Left hindlimb (tissue), 1 donor: ENCODE measurements at places on chromosomes 13 and 19.

GRCh38 chr19:50428772-50429463 is 3.8 kb upstream of the MYBPC2 start:
- DNase-seq = no peak

DNA sequence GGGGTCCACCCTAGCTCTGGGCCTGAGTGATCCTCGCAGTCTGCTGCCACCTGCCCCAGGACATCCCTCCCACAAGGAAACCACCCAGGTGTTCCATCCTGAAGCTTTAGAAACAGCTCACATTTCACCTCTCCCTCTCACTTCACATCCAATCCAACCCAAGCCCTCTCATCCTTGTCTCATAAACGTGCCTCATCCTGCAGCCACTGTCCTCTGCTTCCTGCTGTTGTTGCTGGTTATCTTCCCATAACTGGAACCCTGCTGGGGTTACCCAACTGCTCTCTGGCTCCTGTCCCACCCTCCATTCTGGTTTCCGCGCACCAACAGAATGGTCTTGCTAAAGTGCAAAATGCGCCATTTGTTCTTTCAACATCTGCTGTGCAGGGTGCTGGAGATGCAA is 59.7 kb upstream of the MTIF3 start:
- DNase-seq = no peak

- no peak for DNase-seq
These were observed 184.6 kb upstream of the IRS2 start for GRCh38 chr13:109971006-109971405.

DNA sequence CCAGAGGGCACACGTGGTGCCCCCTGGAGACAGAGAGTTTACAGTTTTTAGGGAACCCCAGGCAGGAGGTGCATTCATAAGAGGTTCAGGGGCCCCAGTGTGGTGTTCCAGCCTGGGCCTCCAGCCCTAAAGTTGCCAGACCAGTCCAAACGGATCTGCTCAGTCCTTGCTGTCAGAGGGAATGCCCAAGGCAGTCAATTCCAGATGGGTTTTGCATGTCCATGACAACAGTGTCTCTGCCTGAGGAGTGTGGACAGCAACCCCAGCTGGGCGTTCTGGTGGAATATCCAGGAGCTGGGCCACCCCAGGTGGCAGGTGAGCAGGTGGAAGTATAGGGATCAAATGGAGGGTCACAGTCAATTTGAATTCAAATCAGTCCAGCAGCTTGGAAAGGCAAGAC is 25.3 kb downstream of the FBXO27 start:
- DNase-seq = no peak

DNA sequence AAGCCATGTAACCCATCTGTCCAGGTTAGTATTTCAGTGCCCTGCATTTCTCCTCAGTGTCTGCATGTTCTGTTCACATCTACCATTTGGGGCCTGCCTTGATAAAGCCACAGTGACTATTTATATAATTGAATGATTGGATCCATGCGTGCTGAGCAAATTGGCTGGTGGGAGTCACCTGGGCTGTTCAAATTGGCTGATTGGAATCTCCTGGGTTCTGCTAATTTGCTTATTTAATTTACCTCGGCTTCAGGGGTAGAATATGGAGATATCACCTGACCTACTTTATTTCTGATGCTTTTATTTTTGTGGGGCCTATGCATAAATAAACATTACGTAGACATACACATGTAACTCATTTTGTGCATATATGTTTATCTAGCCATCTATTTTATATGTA is 167.7 kb downstream of the ZNF486 start:
- no peak for DNase-seq

- DNase-seq = no peak
These were observed 319 bp downstream of the NKG7 start for GRCh38 chr19:51372021-51372648.

- peak; percentile 85 for DNase-seq
These were observed 9.9 kb upstream of the MKNK2 start for GRCh38 chr19:2060884-2061494.

- no peak for DNase-seq
These were observed 109.2 kb upstream of the USP29 start for GRCh38 chr19:57010541-57010940.

- DNase-seq = no peak
These were observed 7.4 kb downstream of the EIF3K start for GRCh38 chr19:38626401-38626800.

DNA sequence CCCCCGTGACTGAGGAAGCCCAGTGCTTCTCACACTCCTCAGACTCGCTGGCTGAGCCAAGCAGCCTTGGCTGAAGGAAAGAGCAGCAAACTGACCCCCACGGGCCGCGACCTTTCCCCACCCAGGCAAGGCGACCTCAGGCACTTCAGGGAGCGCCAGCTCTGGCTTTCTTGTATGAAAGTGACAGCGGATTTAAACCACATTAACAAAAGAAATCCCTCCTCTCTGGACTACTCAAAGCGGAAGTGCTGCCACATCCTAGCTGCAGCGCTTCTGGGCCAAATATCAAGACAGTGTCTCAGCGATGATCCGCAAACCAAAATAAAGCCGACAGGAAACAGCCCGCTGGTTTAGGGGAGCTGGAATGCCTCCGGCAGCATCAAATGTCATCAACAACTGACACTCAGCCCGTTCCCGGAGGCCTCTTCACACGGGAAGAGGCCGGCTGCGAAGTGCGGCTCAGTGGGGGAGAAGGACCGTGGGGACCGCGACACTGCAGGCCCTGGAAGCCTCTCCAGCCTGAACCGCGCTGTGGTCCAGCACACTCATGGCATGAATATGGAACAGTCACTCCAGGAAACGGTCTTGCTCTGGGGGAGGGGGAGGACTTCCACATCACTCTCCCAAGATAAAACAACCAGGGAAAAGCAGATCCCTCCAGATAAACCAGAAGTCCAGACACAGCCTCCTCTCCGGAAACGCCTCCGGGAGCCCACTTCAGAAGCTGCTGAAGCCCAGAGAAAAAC is 1.4 kb downstream of the RASA3 start:
- DNase-seq = peak; percentile 74

DNA sequence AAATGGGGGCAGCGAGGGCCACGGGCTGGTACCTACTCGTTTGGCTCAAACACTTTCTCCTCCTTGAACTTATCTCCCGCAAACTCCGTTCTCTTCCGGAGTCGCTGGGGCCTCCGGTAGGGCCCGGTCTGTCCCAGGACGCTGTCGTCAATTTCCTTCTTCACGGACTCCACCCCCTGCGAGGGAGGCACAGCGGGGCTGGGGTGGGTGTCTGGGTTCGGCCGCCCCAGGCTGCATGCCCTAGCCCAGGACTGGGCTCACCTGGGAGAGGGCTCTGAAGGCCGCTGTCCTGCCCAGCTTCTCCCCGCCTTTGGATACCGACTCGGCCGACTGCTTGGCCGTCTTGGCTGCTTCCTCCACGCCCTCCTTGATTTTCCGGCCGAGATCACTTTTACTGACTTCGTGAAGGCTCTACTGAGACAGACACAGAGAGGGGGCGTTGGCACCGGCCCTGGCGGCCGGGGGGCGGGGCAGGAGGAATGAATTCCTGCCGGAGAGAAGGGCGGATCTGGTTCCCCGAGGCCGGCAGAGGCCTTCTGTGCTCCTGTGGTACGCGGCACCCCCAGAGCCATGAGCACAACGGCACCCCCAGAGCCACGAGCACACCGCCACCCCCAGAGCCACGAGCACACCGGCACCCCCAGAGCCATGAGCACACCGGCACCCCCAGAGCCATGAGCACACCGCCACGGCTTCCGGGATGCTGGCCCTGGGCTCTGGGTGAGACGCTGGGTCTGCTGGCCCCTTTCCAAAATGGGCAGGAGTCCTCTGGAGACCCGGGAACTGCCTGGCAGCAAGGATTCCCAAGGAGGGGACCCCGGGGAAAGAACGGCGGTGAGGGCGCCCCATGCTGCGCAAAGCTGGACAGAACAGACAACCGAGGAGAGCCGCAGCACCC is 8.1 kb upstream of the CTXN1 start:
- DNase-seq = no peak

GRCh38 chr19:18637673-18638630 is 1.1 kb downstream of the KLHL26 start:
- no peak for DNase-seq

DNA sequence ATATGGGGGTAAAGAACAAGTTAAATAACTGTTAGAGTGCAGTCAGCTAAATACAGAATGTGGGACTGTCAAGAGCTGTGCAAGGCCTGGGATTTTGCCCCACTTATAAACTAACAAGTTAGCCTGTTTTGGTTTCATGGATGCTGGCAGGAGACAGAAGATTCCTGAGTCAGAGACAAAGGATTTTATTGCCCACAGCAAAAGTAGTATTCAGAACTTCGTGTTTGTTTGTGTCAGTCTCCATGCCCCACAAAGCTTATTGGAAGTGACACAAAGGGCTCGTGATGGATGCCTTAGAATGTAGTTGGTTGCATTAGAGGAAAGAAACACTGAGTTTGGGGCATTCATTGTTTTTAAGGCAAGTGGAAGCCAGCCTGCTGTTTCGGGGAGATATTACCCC is 22.2 kb upstream of the SPRYD7 start:
- DNase-seq = no peak

GRCh38 chr19:6593651-6594416 is 2.9 kb upstream of the CD70 start:
- DNase-seq = no peak

DNA sequence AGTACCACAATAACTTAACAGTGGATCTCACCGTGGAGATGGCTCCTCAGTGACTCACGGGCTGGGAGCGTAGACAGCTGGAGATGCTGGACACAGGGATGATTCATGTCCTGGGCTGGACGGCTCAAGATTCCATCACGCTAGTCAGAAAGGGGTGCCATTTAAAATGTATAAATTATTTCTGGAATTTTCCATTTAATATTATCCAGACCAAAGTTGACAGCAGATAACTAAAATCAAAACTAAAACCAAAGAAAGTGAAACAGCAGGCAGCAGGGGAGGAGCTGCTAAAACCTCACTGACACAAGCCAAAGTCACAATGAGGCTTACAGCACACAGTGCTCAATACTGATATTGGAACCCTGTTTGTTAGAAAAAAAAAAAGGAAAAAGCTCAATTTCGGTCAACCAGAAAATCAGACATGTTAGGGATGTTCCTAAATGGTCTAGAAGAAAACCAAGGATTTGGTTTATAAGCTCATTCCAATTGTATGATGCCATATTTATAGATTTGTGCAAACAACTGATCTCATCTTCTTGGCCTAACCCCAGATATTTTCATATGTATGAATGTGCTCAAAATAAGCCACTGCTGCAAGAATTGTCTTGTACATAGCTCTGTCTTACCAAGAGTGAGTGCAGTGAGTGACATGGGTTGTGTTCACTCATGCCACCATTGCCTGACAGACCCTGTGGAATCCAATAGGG is 111.8 kb downstream of the SACS start:
- DNase-seq = peak; percentile 46

GRCh38 chr19:11291415-11291814 is 4.5 kb upstream of the TSPAN16 start:
- no peak for DNase-seq

DNA sequence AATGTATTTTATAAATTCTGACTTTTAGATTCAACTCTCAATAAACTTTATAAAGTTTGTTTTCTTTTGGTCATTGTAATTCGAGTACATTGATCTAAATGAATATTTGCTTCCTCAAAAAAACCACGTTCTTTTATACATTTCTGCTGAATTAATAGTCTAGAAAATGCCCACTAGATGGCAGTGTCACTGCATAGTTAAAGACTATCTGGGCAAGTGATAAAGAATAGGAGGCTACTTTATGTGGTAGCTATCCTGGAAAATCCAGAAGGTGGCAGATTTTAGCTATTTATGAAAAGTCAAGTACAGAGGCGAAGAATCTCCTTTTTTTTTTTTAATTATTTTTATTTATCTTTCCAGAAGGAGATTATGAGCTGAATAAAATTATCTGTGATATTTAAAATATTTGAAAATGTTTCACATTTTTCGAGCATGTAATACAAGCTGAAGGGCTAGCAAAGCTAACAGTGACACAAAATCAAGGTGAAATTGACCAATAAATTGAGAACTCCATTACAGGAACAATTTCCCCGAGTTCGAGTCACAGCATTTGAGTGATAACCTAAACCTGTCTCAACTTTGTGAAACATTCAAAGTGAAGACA is 221.8 kb downstream of the OLFM4 start:
- DNase-seq = no peak

GRCh38 chr19:35421362-35421761 is 26.7 kb upstream of the FFAR2 start:
- no peak for DNase-seq

DNA sequence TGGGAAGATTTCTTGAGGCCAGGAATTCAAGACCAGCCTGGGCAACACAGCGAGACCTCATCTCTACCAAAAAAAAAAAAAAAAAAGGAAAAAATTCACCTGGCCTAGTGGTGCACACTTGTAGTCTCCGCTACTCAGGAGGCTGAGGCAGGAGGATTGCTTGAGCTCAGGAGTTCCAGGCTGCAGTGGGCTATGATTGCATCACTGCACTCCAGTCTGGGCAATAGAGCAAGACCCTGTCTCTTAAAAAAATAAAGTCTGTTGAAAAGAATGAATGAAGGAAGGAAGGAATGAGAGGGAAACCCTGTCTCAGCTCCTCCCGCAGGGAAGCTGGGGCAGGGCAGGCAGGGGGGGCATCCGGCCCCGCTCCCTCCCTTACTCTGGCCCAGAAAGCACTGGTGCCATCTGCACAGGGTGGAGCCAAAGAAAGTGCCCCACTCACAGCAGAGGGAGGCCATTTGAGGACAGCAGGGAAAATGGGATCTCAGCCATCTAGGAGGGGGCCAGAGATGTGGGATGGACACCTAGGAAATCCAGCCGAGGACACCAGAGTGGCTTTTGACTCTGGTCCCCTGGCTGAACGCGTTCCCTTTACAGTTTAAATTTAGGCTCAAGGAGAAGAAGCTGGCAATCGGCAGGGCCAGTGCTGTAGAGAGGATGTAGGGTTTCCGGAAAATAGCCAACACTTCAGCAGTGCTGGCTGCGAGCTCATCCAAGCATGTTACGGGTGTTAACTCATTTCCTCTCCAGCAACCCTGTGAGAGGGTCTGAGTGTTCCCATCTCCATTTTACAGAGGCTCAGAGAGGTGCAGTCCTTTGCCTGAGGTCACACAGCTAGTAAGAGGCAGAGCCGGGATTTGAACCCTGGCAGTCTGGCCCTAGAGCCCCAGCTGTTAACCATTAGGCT is 3.6 kb upstream of the HPN start:
- DNase-seq = peak; percentile 34

DNA sequence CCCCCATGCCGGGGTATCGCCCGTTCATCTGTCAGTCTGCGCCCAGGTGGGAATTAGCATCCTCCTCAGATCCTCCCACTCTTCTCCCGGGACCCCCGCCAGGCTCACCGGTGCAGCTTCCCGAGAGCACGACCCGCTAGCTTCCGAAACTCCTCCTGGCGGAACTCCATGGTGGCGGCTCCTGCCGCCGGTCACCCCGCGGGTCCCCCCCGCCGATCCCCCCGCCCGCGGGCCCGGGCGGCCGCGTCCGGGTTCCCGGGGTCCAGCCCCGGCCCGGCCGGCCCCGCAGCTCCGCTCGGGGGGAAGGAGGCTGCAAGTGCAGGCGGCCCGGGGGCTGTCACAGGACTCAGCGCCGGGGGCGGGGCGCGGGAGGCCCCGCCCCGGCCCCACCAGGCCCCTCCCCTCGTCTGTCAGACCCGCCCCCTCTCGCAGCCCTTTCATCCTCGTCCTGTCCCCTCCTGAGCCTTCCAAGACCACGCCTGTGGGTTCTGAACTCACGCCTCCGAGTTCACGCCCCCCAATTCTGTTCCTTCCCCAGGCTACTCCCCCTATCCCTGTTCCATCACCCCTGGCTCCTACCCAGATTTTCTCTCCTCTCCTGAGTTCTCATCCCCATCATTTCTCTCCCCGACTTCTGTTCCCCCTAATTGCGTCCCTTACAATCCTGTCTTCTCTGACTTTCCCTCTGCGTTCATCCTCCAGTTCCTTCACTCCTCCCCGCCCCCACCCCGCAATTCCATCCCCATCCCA is at the start of gene SLC17A7:
Gene SLC17A7, minus strand, starts transcription at position 318 of the 750 bp plus-strand sequence. Its CDS starts 148 bp downstream, at position 170.
- DNase-seq = peak; percentile 67
